ENCODE measurements at places on chromosomes 7 and 10.

GRCh38 chr7:47690902-47691558, 109.1 kb upstream of the TNS3 start:
- DNase-seq = no peak

DNA sequence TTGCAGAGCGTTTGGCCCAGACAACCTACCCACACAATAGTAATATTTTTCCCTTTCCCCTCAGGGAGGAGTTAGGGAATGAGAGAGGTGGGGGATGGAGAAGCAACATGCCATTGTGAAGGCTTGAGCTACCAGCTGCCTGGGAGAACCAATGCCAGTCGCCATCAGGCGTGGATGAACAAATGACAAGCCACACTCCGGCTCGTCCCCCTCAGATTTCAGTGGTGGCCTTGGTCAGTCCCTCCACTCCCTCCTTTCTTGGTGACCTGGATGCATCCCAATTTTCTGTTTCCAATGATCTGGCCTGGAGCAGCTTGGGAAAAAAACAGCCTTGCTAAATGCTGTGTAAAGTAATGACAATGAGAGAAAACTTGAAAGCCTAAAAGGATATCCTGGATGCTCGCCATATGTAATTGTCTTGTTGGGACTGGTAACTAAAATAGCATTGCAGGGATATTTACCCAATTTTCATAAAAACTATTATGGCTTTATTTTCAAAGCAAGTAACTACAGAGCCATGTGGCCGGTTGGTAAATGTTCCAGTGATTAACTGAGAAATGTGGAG, 110.7 kb downstream of the ICA1 start:
- DNase-seq = no peak

DNA sequence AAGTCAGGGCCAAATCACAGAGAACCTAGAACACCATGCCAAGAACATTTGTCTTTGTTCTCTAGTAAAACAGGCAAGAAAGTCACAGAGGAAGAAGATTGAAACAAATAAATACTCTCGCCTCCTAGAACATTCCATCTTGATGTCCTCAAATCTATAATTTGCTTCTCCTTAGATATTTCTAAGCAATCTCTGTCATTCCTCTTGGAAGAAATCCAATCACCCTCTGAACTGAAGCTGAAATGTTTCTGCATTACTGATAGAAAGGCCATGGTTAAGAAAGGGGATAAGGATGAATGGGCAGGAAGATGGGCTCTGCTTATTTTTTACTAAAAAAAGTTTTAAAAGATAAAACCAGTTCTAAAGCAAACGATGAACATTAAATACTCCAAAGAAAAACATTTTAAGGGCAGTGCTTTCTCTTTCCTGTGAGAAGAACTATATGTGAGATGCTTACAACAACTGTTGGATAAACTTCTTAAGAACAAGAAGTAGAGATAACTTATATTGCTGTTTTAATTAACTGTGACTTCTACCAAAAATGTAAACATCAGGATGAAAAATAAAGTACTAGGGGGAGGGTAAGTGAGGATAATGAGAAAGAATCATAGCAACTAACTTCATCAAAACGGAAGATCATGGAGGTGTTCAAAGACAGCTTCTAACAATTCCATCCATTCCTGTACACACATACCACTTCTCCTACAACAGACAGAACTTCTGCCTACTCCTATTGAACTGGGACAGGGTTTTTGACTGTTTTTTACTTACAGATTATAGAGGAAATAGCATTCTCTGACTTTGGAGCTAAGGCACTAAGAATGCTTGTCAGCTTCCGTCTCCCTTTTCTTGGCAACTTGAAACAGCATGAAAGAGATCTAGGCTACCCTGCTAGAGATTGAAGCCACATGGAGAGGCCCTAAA, 153.0 kb upstream of the LRRTM3 start:
- DNase-seq = no peak

DNA sequence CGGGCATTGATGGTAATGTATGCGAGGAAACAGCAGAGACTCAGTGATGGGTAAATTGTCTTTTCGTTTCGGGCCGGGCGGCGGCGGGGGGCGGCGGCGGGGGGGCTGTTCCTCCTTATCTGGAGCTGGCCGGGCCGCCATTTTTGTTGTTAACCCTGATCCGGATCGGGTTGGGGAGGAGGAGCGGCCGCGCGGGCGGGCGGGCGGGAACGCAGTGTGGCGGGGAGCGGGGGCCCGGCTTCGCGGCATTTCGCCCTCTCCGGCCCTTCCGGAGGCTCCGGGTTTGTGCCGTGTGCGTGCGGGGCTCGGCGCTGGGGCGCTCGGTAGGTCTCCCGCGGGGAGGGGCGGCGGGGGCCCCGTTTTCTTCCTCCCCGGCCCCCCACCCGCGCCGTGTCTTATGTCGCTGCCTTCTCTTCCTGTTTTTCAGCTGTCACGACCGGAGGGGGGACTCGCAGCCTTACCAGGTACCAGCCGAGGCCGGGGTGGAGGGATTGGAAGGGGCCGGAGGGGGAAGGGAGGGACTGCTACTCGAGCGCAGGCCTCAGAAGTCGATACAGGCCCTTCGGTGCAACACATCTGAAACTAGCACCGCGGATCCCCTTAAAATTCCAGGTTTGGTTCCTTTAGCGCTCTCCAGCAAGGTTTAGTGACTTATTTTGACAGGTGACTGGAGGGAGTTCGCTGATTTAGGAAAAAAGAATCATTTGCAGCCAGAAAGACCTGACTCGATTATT, 820 bp downstream of the WAC start:
- DNase-seq = peak; percentile 56

DNA sequence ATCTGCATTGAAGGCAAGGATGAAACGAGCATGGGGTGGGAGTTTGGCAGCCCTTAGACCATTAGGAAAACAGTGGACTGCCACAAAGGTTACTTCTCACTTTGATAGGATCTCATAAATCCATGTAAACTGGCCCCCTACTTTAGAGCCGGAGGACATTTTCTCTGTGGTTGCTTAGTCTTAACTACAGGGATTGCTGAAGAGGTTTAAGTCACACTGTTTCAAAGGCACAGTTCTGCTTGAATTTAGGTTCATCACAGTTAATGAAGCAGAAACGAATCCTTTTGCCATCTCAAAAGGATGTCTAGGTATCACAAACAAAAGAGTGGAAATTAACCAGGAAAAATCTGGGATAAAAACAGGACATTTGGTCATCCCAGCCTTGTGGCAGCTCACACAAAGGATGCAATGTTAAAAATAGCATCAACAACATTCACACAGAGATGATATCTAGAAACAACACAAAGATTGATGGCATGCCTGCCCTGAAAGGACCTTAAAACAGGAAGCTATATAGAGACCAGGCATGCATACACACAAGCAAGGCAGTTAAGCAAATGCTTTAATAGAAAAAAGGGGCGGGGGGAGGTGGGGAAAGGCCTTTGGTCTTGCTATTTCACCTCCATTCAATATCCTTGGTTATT, 74.0 kb downstream of the DOCK4 start:
- no peak for DNase-seq

DNA sequence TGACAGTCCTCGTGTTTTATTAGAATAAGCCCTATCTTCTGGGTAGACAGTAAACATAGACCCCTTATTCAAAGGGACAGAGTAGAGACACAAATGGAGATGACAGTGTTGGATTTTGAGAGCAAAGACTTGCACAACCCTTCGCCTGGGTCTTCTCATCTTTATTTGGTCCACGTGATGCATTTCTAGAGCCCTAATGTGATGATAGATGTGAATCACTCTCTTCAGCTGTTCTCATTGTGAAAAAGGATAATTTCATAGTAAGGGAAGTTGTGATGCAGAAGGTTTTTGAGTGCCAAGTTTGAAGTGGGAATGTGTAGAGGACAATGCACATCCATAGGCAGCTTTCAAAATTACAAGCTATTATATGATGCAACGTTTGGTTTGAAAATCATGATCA, 86.3 kb downstream of the CREB5 start:
- DNase-seq = no peak

- no peak for DNase-seq
These were observed 205.3 kb downstream of the HTR7 start for GRCh38 chr10:90652519-90652918.

- DNase-seq = no peak
These were observed 100.9 kb downstream of the XRCC2 start for GRCh38 chr7:152574892-152575548.

- DNase-seq = peak; percentile 14
These were observed 27.1 kb upstream of the TNRC18 start for GRCh38 chr7:5450549-5451327.

DNA sequence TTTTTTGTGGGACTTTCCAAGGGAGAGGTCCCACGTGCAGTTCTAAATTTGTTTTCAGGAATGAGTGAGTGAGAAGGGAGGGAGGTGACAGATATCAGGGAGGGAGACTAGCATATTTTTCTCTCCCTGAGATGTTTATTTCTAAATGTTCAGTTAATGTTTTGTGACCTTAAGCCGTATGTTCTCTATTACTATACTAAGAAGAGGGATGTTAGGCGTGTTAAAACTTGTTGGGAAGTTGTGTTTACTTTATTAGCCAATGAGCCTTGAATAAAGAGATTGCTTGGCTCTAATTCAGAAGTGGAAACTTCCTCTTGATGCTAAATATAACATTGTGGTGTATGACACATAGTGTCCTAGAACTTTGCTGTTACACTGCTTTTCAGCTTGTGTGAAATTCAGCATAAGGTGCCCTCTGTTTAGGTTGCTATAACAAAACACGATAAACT, 37.3 kb downstream of the DNAH11 start:
- DNase-seq = no peak

- no peak for DNase-seq
These were observed 48.7 kb upstream of the RELN start for GRCh38 chr7:104038136-104038535.

DNA sequence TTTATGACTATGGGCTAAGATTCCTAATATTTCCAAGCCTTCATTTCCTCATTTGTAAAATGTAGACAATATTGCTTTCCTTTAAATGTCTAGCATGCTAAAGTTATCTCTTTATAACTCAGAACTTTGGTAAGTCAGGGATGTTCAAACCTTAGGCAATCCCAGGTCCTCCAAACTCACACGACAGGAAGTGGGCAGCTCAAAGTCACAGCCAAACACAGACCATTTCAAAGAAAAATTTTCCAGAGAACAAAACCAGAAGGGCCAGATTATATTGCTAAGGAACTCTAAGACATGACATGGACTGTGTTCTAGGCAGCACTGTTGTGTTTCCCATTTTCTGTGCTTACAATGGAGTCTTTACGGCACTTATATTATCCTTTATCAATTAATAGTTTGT, 87.8 kb upstream of the DYNC1I1 start:
- no peak for DNase-seq

GRCh38 chr10:131982185-131982756, 548 bp upstream of the BNIP3 start:
- DNase-seq = no peak

DNA sequence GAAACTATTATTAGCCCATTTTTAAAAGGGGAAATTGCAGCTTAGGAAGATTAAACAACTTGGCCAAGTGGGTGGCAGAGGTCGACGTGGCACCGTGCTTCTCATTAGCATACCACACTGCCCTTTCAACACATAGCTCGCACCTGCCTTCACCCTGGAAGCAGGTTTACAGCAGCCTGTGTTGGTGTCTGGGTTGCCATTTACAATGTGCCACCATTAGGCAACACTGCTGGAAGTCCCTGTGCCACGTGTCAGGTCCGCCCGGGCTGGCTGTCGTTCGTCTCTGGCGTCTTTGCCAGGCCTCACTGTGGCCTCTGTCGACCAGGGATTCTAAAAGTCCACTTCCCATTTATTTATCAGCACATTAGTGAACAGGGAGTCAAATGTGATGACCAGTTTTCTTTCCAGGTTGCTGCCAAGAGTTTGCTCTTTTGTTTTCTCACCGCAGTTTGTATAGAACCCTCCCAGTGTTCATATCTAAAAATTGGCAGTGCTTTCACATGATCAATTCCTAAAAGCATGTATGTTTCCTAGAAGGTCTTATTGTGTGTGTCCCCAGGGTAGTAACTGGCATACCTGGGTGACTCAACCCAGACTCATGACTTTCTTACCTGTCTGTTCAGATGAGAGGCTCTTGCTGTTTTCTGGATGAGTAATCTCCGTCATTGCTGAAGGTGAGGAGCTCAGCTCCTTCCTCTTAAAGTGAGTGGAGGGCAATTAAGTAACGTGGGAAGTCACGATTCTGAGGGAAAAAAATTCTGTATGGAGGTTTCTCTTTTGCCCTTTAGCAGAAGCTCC, 9.2 kb downstream of the INSIG1 start:
- DNase-seq = no peak

DNA sequence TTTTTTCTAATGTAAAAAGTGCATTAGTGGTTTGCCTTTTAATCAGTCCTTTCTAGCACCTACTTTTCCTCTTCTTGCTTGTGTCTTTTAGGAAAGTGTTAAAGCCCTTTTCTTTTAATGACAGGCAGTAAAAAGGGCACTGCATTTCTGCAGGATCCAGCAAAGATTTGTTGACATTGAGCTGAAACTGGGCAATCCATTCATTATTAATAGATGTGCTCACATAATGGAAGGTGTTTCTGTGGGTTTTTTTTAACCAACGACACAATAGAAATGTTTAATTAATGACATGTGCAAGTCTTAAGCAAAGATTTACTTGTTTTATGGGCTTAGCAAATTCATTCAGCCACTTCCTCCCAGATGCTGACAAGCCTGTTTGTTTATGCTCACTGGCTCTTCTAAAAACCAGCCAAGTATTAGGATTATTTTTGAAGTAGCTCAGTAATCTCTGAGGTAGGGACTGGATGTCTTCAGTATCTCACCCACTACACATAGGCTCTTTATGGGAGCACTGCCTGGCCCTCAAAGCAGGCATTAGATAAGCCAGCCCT, 1201.1 kb downstream of the SORCS1 start:
- DNase-seq = no peak

GRCh38 chr7:133950855-133951254, 176.3 kb upstream of the LRGUK start:
- DNase-seq = no peak

DNA sequence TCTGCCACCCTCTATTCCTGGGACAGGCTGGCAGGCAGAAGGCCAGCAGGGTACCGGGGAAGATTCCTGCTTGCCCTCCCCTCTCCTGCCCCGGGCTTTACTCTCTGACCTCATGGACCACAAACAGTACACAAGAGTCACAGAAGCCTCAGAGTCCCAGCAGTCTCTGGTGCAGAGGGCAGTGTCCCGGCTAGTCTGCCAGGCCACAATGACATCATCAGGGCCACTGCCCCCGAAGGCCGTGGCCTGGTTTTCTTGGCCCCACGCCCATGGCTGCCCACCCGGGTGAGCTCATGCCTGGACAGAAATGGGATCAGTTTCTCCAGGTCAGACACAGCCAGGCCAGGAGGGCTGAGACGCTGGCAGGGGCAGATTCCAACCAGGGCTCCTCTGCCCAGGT, 91.9 kb downstream of the MYL10 start:
- DNase-seq = no peak

GRCh38 chr10:60044242-60044641, 137.9 kb upstream of the CCDC6 start:
- DNase-seq = no peak

- DNase-seq = no peak
These were observed 54.2 kb downstream of the HECW1 start for GRCh38 chr7:43166686-43167085.

GRCh38 chr10:7471720-7472367, 61.0 kb upstream of the SFMBT2 start:
- DNase-seq = no peak

GRCh38 chr7:151599401-151600227, 79.9 kb upstream of the RHEB start:
- no peak for DNase-seq
